ENCODE measurements at places on chromosomes 5 and 9.

DNA sequence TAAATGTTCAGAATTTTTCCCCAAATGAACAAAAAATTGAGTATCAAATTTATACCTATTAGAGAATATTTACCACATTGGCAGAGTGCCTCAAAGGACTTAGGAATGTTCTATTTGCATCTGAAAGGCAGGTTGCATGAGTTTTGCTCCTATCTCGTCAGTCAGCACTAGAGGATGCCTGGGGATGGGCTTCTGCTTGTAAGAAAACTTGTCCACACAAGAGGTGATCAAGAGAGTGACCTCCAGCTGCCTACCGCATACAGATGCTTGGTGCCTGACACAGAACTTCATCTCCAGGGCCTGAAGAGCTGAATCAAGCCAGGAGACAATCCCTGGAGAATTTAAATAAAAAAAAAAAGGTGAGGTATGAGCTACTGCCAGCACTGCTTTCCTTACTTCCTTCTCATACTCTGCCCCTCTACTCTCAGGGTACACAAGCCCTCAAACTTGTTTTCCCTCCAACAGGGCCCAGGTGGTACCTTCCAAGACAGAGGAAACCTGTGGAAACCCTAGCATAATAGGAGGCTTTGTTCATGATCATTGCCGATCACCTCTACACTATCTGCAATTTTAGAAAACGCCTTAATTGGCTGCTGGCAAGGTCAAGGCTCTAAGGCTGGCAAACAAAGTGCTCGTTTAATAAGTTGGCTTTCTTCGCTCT lies 166.6 kb downstream of the ELAVL2 start:
- DNase-seq, result no peak

DNA sequence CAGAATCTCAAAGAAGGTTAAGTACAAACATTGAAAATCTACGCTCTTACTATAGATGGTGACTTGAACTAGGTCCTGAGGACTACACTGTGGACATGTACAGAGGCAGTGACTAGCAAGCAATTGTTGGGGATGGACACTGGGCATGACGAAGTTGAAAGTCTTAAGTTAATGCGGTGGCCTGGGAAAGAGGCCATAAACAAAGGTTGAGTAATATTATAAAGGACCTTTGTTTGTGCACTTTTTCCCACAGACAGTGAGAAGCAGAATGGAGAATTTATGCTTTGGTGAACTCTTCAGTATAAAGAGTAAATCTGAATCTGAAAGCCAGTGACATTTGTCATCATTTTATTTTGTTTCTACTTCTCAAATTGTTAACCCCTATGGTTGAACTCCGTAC lies 15.3 kb downstream of the ALDH1A1 start:
- no peak for DNase-seq

- no peak for DNase-seq
Measured at GRCh38 chr5:69206528-69207190, 17.3 kb downstream of the CENPH start.

DNA sequence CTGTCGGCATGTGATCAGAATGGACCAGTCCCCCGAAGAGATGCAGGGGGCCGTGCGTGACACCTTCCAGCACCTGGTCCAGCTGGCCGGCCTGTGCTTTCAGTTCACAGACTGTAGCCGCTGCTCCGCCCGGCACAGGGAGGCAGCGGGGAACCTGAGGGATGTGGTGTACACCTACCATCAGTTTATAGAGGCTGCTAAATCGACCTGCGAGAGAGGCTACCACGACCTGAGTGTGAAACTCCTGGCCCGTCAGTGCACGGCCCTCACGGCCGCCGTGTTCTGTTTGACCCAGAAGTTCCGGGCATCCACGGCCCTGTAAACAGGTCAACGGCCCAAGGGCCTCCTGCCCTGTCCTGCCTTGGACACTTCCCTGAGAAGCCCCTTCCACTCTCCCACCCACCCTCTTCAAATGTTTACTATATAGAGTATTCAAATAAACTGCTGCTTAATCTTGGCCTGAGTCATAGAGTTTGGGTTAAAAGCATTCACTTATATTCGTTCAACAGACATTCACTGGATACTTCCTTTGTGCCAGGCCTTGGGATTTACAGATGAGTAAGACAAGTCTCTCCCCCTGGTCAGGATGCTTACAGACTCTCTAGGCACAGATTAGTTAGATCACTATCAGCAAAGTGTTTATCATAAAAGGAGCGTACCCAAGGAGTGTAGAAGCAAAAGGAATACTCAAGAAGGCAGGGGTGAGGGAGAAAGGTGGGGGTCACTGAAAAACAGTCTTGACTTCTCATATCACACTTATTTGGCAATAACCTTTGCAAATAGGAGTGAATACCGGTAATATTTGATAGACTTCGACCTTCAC lies 6.9 kb upstream of the TRMT10B start:
- no peak for DNase-seq

- DNase-seq, result no peak
Measured at GRCh38 chr5:415928-416635, 26.9 kb upstream of the EXOC3 start.

DNA sequence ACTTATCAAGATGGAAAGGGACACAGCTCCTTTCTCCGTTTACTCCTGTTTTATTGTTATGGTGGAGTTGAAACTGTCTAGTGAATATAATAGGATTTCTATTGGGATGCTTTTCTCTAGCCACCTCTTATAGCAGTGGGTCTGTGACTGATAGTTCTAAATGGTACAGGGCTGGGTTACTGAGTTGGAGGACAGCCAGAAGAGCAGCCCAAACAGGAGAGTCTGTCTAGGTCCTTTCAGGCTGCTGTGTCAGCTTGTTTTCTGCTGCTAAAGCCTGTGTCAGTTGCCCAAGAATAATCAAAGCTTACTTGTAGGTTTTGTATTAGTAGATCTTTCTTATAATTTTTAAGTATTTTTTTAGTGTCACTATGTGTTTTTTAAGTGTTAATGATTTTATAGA lies 356.0 kb upstream of the SEMA6A start:
- DNase-seq, result no peak

- DNase-seq, result no peak
Measured at GRCh38 chr5:55066277-55066676, 36.2 kb upstream of the GZMA start.

DNA sequence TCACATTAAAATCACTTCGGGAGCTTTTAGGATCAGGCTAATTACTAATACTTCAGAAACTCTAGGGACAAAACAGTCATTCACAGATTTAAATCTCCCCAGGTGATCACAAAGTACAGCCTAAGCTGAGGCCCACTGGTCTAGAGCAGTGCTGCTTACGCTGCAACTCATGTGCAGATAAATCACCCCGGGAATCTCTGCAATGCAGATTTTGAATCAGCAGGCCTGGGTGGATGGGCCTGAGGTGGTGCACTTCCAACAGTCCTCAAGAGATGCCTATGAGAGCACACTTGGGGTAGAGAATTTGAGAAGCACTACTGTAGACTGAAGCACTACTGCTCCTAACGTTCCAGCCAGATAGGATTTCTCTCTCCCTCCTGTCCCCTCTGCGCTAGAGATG lies 28.4 kb downstream of the CSF1R start:
- no peak for DNase-seq

DNA sequence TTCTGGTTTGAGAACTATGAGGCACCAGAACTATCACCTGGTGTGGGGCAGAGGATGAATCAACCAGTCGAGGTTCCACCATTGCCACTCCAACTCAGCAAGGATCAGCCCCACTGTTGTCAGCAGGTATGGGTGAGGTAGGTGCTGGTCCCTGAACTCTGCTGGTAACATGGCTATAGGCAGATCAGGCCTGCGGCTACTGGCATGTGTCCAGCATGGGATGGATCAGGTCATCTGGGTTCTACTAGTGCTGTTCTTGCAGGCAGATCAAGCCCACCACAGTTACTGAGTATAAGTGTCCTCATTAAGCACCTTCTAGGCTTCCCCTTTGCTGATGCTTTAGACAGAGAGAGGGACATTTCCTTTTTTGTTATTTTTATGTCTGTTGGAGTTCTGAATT lies 71.7 kb downstream of the GABRA6 start:
- no peak for DNase-seq

GRCh38 chr5:14724633-14725032 lies 60.1 kb downstream of the OTULIN start:
- DNase-seq, result no peak

DNA sequence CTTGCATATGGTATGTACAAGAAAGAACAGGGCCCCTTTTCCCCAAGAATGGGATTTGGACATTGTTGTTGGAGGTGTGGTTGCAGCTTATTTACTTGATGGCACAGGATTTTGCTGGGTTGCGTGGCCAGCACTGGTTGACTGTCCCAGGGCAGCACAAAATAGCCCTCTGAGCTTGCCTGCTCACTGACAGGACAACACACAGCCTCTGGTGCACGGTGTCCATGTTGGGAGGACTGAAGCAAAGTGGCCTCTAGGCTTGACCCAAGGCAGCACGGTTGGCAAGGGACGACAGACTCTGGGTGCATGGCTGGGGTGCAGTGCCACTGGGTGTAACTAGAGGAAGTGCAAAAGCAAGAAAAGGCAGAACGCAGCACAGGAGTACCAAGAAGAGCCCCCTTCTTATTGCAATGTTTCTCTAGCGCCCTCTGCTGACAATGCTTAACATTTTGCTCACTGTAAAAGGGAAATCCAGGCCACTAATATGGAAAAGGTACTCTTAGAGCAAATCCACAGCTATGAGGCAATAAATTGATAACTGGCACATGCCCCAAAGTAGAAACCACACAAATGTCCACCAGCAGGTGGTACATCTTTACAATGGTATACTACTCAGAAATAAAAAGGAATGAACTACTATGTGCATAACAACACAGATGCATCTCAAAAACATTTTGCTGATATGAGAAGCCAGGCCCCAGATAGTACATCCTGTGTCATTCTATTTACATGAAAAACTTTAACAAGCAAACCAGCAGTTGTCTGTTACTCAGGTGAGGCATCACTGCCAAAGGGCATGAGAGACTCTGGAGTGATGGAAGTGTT lies 47.4 kb upstream of the BARX1 start:
- no peak for DNase-seq

DNA sequence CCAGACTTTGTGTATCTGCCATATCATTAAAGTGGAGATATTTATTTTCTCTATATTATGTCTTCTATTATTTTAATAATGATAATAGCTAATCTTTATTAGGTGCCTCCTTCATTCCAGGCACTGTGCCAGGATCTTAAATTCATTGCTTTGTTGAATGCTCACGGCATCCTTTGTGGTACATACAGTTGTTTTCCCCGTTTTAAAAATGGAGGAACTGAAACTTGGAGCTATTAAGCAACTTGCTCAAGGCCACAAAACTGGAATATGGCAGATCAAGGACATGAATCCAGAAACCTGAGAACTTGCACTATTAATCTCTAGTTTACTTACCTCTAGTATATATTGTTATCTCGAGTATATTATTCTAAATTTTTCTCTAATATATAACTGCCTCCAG lies 41.5 kb upstream of the PPP3R2 start:
- DNase-seq, result no peak

DNA sequence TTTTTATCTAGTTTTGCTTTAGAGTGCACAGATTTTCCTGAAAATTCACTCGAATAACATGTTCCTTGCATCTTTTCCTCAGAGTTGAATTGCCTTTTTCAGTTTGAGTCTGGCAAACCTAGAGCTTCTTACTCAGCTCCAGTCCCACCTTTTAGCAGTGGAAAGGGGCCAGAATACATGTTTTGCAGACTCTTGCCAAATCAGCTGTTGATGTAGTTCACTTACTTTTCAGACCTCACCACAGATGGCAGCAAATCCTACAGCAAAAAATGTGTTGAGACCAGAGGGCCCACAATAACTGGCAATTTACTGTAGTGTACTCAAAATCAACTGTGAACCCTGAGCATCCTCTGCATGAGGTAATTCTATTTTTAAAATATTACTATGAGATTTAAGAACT lies 545.2 kb upstream of the ACO1 start:
- DNase-seq, result no peak

DNA sequence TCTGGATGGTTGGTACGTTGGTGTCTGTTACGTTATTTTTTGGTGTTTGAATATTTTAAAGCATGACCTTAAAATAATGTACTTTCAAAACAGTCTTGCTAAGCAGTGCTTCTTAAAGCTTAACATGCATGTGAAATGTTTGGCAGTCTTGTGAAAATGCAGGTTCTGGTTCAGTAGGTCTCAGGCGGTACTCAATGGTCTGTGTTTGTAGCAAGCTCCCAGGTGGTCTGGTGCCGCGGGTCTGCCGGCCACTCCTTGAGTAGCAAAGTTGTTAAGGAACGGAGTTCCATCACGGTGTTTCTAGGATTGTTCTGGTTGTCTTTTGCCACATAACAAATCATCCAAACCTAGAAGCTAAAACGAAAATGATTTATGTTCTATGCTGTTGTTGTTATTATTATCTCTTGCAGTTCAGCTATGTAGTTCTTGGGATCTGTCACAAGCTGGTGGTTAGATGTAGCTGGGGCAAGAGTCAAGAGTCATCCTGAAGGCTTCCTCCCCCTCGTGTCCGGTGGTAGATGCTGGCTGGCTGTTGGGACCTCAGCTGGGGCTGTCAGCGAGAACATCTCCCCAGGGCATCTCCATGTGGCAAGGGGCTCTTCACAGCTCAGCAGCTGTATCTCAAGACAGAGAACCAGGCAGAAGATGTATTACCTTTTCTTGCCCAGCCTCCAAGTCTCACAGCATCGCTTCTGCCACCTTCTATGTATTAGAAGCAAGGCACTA lies 186.8 kb downstream of the PALM2AKAP2 start:
- DNase-seq, result no peak

DNA sequence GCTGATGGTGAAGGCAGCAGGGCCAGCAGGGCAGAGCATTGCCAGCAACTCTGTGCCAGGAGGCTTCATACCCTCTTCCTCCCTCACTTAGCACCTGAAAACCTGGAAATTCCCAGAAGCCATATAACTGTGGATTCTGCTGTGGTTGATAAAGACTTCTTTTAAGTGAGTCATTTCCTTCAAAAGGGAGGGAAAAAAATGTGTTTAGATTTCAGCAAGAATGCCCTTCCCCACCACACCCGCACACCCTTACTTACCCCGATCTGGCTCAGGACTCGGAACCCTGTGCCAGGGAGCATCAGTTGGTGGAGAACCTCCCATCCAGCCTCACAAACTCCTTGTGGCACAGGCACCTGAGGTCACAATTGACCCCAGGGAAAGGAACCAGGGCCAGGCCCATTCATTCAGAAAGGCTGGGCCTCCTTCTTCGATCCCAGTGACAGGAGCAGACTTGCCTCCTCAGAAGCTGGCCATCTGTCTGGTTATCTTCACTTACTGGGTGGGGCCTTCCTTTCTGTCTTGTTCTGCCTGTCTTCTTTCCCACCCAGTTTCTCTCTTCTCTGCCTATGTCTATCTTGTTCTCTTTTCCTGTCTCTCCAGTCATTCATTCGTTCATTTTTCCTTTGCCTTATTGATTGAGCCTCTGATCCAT lies 62.6 kb downstream of the PLAC8L1 start:
- DNase-seq, result no peak
